H9 (cell line): ENCODE measurements at places on chromosomes 12 and 14. TPM values are rescaled to one million over a fixed set of nuclear protein-coding genes. Genes with fewer than 3 reads are reported as not detected.

Gene EIF5
- total RNA-seq: 337 and 356 TPM in 2 replicates

GRCh38 chr12:51371295-51371953 lies 19.8 kb downstream of the GALNT6 start:
- peak; percentile 78 for DNase-seq
- H3K4me3 ChIP-seq: no peak overlapping the region
- H3K27ac ChIP-seq: no peak overlapping the region
- H3K4me1 ChIP-seq: no peaks in the 10 kb centered on the region; the same call in 1 of the 2 replicates

- H3K27ac ChIP-seq: no peak overlapping the region
- H3K27me3 ChIP-seq: no peaks in the 10 kb centered on the region
- DNase-seq: no peak
- no peak overlapping the region for H3K4me3 ChIP-seq
Observed at GRCh38 chr14:99125113-99125512, 146.9 kb downstream of the BCL11B start.

GRCh38 chr14:20750194-20750593 lies 4.5 kb downstream of the EDDM3A start:
- H3K4me1 ChIP-seq: no peaks in the 10 kb centered on the region
- H3K27ac ChIP-seq: no peak overlapping the region
